ENCODE measurements at places on chromosomes 12 and 14. TPM values are rescaled to one million over a fixed set of nuclear protein-coding genes. Genes with fewer than 3 reads are reported as not detected.

GYS2 gene
- total RNA-seq, result not detected

EPYC gene
- total RNA-seq, result 0.17 TPM

SLC10A1 gene
- not detected for total RNA-seq

KERA gene
- total RNA-seq, result not detected

KRT72 gene
- total RNA-seq, result not detected

FOXG1 gene
- 16.7 TPM for total RNA-seq

MANSC4 gene
- total RNA-seq, result not detected

DRAM1 gene
- total RNA-seq, result 22.8 TPM

GPR84 gene
- not detected for total RNA-seq

B3GNT4 gene
- 0.34 TPM for total RNA-seq

DNAJC22 gene
- total RNA-seq, result 8.2 TPM

WDHD1 gene
- 13.9 TPM for total RNA-seq

RNASE7 gene
- not detected for total RNA-seq

LRRC9 gene
- not detected for total RNA-seq

HRK gene
- total RNA-seq, result not detected

RAB21 gene
- 13.8 TPM for total RNA-seq

TAS2R42 gene
- total RNA-seq, result not detected

PLEKHA5 gene
- total RNA-seq, result 17.3 TPM

TMPRSS12 gene
- not detected for total RNA-seq

CCDC184 gene
- total RNA-seq, result not detected

PZP gene
- total RNA-seq, result not detected

SRRM4 gene
- not detected for total RNA-seq

PRR13 gene
- 145 TPM for total RNA-seq

MAP1LC3B2 gene
- total RNA-seq, result not detected

KRT77 gene
- total RNA-seq, result not detected

OR6C76 gene
- total RNA-seq, result not detected

CD163L1 gene
- total RNA-seq, result 9.7 TPM

LRRC10 gene
- not detected for total RNA-seq

PKP2 gene
- 6.2 TPM for total RNA-seq

GPRC5D gene
- total RNA-seq, result not detected

MSRB3 gene
- total RNA-seq, result 26.0 TPM

ADCY6 gene
- total RNA-seq, result 7.1 TPM

PRICKLE1 gene
- 5.1 TPM for total RNA-seq

PRB2 gene
- total RNA-seq, result not detected

KRT75 gene
- 0.02 TPM for total RNA-seq

TOMM20L gene
- total RNA-seq, result not detected

KLHL33 gene
- total RNA-seq, result not detected

CCDC38 gene
- not detected for total RNA-seq

TAMALIN gene
- 0.25 TPM for total RNA-seq

HSP90B1 gene
- total RNA-seq, result 763 TPM

TPPP2 gene
- not detected for total RNA-seq

SERPINA10 gene
- not detected for total RNA-seq

OR4K1 gene
- total RNA-seq, result not detected

OR2AP1 gene
- not detected for total RNA-seq

GARIN6 gene
- not detected for total RNA-seq

TNFRSF1A gene
- total RNA-seq, result 233 TPM

PHETA1 gene
- 3.9 TPM for total RNA-seq

EPS8 gene
- 57.6 TPM for total RNA-seq

ERC1 gene
- 11.9 TPM for total RNA-seq

DPPA3 gene
- not detected for total RNA-seq

EML5 gene
- 0.96 TPM for total RNA-seq

MYH6 gene
- not detected for total RNA-seq

POLR3B gene
- 3.7 TPM for total RNA-seq

LGR5 gene
- 0.07 TPM for total RNA-seq

RHOJ gene
- 1.8 TPM for total RNA-seq

ATP6V1D gene
- total RNA-seq, result 194 TPM

NEUROD4 gene
- not detected for total RNA-seq

GLI1 gene
- not detected for total RNA-seq

CRY1 gene
- 16.2 TPM for total RNA-seq

RD3L gene
- total RNA-seq, result not detected
